CMK (cell line): ENCODE measurements at places on chromosomes 5 and 9.

GRCh38 chr5:83628360-83628759, 92.3 kb downstream of the HAPLN1 start:
- no peak for DNase-seq

- DNase-seq: no peak
Observed at GRCh38 chr5:143606043-143606752, 202.7 kb upstream of the NR3C1 start.

- no peak for DNase-seq
Observed at GRCh38 chr9:90022474-90022873, 417.7 kb downstream of the GADD45G start.

GRCh38 chr5:16932401-16932800, 3.7 kb downstream of the MYO10 start:
- no peak for DNase-seq

- no peak for DNase-seq
Observed at GRCh38 chr5:143309661-143310431, 93.6 kb downstream of the NR3C1 start.

GRCh38 chr5:31464081-31464480, 67.8 kb downstream of the DROSHA start:
- no peak for DNase-seq

DNA sequence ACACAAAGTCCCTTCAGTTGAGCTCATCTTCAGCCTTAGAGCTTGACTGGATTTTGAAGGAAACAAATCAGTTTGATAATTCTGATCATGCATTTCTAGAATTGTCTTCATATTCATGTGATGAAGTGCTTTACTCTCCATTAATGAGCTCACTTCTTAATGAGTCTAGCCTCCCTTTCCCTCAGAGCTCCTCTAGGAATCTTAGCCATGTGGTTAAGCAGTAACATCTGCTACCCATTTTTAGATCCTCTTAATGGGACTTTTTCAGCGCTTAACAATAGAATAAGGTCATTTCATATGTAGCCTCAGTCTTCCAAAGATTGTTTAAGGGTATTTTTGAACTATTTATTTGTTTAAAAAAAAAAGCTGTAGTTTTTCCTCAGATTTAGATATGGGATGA, 36.9 kb upstream of the LURAP1L start:
- no peak for DNase-seq

DNA sequence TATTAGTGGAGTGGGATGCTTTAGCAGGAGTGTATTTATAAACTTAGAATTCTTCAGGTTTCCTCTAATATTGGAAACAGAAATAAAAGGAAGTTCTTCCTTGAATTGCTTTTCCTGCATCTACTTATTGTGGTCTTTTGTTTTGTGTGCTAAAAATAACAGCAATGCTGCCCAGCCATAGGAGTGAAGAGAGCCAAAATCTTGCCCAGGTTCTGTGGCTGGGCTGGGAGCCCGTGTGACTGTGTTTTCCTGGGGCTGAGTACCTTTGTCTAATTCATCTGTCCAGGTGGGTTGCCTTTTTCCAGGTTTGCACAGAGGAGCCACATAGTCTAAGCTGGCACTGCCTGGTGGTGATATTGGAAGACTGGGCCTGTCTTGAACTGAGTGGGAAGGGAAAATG, 179.7 kb upstream of the ADAMTSL1 start:
- DNase-seq: no peak

DNA sequence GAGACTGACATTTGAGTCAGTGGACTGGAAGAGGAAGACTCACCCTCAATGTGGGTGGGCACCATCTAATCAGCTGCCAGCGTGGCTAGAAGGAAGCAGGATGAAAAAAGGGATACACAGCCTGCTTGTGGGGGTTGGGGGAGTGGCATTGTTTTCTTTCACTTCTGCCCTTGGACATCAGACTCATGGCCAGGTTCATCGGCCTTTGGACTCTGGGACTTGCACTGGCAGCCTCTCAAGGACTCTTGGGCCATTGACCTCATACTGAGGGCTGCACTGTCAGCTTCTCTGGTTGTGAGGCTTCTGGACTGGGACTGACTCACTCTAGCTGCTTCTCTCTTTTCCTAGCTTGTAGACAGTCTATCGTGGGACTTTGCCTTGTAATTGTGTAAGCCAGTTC, 374.9 kb downstream of the TLE1 start:
- DNase-seq: no peak

GRCh38 chr5:149325166-149325735, 20.0 kb upstream of the GRPEL2 start:
- no peak for DNase-seq

- DNase-seq: no peak
Observed at GRCh38 chr5:140664030-140664358, 710 bp upstream of the WDR55 start.

DNA sequence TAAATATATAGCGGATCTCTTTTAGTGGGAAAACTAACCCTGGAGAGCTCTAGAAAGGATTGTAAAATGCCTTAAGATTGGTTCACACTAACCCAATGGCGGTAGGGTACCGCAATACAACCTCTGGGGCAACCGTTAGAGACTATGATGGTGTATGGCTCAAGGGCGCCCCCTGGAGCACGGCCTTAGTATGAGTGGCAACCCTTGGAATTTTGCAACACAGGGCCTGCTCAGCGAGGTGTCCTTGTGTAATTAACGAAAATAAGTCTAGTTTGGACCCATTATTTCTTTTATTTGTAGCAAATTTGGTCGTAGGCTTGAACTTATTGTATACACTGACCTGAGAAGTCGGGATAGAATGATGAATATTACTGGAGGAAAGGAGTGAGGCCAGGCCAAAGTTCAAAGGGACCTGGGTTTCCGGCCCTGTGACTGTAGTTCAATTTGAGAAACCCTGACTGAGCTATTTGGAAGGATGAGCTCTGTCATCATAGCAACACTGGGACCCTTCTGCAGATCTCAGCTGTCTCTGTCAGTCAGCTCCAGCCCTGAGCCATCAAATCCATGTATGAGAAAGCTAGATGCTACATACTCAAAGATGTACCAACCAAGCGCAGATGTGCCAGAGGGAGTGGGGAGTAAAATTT, 54.8 kb downstream of the CAMK4 start:
- peak; percentile 8 for DNase-seq

DNA sequence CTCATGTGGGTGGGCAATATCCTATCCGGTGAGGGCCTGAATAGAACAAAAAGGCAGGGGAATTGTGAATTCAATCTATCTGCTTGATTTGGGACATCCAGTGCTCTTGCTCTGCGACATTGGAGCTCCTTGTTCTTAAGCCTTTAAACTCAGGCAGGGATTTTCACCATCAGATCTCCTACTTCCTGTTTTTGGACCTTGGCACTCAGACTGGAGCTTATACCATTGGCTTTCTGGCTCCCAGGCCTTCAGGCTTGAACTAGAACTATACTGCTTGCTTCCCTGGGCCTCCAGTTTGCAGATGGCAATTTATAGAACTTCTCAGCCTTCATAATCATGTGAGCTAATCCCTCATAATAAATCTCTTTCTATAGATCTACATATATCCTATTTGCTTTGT, 134.3 kb upstream of the CLINT1 start:
- no peak for DNase-seq

- DNase-seq: no peak
Observed at GRCh38 chr5:132480042-132480441, 10.5 kb downstream of the IRF1 start.

- DNase-seq: no peak
Observed at GRCh38 chr9:86460216-86461002, 106.2 kb upstream of the TUT7 start.

DNA sequence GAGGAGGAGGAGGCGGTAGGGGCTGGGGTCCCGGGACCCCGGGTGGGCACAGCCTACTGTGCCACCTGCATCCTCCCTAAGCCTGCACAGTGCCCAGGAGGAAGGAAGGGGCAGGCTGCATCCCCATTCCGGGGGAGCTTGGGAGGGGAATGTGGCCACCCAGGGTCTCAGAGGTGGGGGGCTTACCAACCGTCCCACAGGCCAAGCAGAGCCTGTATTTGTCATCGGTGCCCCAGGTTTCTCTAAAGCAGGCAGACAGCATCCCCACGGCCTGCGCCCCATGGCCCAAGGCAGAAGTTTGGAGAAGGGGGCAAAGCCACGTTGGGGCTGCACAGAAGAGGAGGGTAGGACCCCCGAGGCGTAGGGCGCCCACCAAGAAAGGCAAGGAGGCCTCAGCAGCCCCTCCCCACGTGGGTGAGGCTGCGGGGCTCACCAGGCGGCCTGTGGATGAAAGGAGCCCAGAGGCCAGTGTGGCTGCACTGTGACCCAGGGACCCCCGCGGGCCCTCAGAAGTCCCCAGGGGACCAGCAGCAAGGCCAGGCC, 507 bp upstream of the GPSM1 start:
- no peak for DNase-seq

- no peak for DNase-seq
Observed at GRCh38 chr5:30574761-30575160, 618.7 kb upstream of the CDH6 start.

DNA sequence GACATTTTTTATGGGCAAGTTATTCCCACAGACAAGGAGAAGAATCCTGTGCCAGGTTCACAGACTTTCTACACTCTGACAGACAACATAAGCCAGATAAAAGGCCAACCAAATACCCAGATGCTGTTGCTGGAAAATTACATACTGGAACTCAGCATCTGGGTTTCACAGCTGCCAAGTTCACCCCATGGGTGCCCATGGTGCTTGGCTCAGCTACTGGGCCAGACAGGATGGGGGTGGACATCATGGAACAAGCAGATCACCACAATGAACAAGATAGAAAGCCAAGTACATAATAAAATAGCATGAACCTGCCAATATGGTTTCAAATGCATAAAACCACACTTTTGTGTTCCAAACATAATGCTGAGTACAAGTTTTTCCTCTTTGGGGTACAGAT, 999.8 kb downstream of the NR2F1-AS1 start:
- no peak for DNase-seq

- no peak for DNase-seq
Observed at GRCh38 chr9:114697951-114698351, 16.0 kb upstream of the TEX48 start.

GRCh38 chr9:13369431-13369830, 89.9 kb upstream of the MPDZ start:
- DNase-seq: no peak

GRCh38 chr5:52469420-52469819, 318.3 kb upstream of the ITGA1 start:
- DNase-seq: no peak

GRCh38 chr5:53277491-53277890, 167.9 kb upstream of the MOCS2 start:
- no peak for DNase-seq

DNA sequence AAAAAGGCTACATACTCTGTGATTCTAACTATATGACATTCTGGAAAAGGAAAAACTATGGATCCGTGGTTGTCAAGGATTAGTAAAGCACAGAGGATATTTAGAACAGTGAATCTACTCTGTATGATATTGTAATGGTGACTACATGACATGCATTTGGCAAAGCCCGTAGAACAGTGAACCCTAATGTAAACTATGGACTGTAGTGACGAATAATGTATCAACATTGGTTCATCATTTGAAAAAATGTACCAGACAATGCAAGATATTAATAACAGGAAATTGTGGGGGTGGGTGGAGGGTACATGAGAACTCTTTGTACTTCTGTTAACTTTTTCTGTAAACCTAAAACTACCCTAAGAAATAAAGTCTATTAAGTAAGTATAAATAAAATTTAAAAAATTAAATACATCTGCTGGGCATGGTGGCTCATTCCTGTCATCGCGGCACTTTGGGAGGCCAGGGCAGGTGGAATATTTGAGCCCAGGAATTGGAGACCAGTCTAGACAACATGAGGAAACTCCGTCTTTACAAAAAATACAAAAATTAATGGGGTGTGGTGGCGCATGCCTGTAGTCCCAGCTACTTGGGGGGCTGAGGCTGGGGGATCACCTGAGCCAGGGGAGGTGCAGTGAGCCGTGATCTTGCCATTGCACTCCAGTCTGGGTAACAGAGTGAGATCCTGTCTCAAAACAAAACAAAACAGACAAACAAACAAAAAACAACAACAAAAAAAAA, 101.7 kb upstream of the TBC1D2 start:
- DNase-seq: no peak

DNA sequence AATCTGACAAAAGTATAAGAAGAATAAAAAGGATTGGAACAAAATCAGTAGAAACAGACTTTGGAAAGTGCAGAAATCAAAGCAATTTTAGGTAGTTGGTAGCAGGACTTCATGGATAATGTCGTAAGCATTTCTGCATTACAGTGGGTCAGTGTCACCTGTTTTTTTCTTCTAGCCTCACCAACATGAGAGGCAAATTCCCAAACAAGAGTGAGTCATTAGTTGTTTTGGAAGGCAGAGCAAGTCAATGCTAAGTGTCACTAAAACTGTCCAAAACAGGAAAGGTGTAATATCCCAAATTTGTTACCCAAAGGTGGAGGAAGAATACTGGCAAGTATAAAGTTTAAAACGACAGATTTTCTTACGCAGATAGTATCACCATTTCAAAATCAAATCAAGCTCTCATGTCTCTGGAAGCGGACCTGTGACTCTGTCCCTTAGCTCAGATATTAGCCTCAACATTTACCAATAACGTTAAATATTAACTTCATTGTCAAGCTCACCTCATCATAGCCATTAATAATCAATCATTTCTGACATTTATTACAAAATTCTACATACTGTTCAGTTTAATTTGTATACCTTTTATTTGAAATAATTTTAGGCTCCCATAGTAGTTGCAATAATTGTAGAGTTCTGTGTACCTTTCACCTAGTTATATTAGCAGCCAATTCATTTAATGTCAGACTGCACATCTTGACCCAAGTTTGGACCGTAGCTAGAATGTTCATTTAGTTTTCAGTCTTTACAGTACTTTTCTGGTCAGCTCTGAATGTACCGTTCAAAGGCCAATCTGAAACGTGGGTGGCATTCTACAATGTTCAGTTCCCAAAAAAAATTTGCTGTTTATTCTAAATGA, 901.2 kb upstream of the COX7C start:
- no peak for DNase-seq

- no peak for DNase-seq
Observed at GRCh38 chr5:32058101-32058500, 116.0 kb downstream of the GOLPH3 start.

DNA sequence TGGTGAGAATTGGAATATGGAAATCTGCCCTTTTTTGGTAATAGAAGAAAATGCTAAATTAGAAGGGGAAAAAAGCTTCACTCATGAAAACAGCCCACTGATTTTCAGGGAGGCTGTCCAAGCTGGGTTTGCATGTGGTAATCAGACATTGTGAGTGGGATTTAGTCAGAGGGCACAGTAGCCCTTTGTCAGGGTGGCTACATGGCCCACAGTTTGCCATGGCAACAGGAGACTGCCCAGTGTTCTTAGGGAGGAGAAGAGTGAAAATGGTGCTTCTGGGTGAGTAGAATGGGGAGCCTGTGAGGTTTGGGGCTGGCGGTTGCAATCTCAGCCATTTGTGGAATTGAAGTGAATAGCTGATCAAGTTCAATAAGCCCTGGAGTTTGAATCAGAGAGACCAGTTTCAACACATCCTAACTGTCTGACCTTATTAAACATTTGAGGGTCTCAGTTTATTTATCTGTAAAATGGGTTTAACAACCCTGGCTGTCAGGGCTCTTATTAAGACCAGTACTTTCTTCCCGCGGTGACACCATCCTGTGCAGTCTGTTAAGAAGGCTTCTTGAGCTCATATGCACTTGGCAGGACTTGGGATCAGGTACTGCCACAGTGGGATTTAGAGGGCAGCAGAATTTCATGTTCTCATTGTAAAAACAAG, 107.6 kb upstream of the TNC start:
- DNase-seq: no peak

GRCh38 chr9:92278110-92278509, 15.4 kb downstream of the IARS1 start:
- no peak for DNase-seq

GRCh38 chr9:3398232-3398648, 127.6 kb downstream of the RFX3 start:
- no peak for DNase-seq
